Neural progenitor cell (in vitro differentiated cells): ENCODE measurements at places on chromosomes 5 and 9. TPM values are rescaled to one million over a fixed set of nuclear protein-coding genes. Genes with fewer than 3 reads are reported as not detected.

DNA sequence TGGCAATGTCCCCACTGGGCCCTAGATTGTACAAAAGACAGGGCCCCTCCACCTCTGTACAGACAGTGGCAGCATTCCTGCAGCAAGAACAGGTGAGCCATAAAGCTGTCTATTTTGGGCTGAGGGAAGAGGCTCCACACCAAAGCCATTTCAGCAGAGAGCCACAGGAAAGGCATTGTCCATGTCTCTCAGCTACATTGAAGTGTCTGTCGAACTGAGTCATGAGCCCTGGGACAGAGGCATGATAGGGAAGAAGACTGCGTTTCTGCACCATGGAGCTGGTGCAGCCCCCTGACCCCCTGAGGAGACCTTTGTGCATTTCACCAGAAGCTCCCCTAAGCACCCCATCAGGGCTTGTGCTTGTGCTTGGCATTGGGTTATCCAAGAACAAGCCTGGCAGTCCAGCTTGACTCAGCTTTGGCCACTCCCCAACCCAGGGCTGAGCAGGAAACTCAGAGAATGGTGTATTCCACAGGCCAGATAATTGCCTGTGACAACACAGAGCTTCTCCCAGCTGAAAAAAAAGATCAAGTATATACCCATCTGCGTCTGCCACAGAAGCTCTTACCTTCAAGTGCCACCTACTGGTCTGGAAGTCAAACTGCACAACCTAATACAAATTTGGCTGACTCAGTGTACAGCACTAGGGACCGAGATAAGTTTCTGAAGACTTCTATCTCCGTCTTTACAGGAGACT lies 5.9 kb upstream of the FRMD3 start:
- no peaks in the 10 kb centered on the region for H3K4me1 ChIP-seq
- H3K4me3 ChIP-seq = no peak overlapping the region

GRCh38 chr5:12647613-12648012 lies 743.4 kb upstream of the CTNND2 start:
- H3K27me3 ChIP-seq = no peaks in the 10 kb centered on the region
- no peak overlapping the region for H3K4me3 ChIP-seq
- H3K36me3 ChIP-seq = no peaks in the 10 kb centered on the region
- H3K4me1 ChIP-seq = no peaks in the 10 kb centered on the region
- DNase-seq = no peak

The NIM1K gene
- not detected in 2 replicates for total RNA-seq

DNA sequence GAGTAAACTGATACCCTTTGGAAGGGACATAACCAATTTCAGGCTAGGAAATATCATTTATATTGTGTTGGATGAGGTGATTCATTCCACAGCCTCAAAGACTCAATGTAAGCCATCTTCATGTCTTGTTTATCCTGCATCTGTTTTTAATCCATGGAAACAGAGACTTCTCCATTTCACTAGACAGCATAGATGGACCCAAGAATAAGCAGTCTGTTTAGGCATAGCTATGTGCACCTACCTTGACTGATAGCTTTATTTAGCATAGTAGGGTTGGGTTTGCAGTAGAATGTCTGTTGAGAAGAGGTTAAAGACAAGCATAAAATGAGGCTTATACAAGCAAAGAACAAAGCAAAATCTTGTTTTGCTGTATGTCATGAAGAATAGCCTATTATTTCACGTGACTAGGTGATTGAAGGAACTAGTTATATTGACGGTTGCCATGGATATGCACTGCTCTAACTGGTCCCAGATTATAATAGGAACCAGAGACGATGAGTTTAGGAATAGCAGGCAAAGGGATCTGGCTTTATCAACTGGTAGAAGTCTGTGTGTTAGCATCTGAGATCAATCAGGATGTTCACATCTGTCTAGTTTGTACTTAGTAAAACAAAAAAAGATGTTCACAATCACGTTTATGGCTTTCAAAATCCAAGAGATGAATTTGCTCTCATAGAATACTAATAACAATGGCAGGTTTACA lies 154.8 kb upstream of the KLF9 start:
- no peak overlapping the region for H3K4me3 ChIP-seq
- H3K4me1 ChIP-seq = peaks cover 34% of the 10 kb centered on the region
- H3K27me3 ChIP-seq = no peaks in the 10 kb centered on the region
- no peaks in the 10 kb centered on the region for H3K36me3 ChIP-seq

DNA sequence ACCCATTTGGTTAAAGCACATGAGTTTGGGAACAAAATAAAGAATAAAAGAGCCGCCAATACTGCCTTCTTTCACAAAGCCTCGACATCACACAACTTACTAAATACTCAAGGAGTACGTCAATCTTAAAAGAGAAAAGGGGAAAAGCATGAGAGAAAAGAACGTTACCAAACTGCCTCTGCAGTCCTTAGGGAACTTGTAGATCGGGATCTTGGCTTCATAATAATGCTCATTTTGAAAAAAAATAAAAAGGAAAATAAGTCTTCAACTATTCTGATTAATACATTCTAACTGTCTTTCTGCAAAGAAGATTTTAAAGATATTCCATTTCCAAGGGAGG lies 618.4 kb downstream of the PDE4D start:
- H3K4me1 ChIP-seq = peaks cover 20% of the 10 kb centered on the region
- no peaks in the 10 kb centered on the region for H3K36me3 ChIP-seq
- H3K4me3 ChIP-seq = peak overlapping the region; percentile 51
- DNase-seq = no peak
- H3K27ac ChIP-seq = no peak overlapping the region
- H3K27me3 ChIP-seq = no peaks in the 10 kb centered on the region

The SEMA4D gene
- total RNA-seq = 19.1 and 24.9 TPM in 2 replicates

GRCh38 chr5:79508794-79509193 lies 5.1 kb downstream of the HOMER1 start:
- H3K36me3 ChIP-seq = no peaks in the 10 kb centered on the region
- H3K27ac ChIP-seq = peak overlapping the region; percentile 0
- peaks cover 36% of the 10 kb centered on the region for H3K4me1 ChIP-seq
- no peak for DNase-seq
- H3K27me3 ChIP-seq = no peaks in the 10 kb centered on the region
- H3K4me3 ChIP-seq = peak overlapping the region; percentile 15

GRCh38 chr5:167949435-167949834 lies 342.0 kb upstream of the WWC1 start:
- no peak for DNase-seq
- H3K27ac ChIP-seq = no peak overlapping the region
- H3K27me3 ChIP-seq = no peaks in the 10 kb centered on the region
- H3K36me3 ChIP-seq = no peaks in the 10 kb centered on the region
- H3K4me1 ChIP-seq = no peaks in the 10 kb centered on the region

DNA sequence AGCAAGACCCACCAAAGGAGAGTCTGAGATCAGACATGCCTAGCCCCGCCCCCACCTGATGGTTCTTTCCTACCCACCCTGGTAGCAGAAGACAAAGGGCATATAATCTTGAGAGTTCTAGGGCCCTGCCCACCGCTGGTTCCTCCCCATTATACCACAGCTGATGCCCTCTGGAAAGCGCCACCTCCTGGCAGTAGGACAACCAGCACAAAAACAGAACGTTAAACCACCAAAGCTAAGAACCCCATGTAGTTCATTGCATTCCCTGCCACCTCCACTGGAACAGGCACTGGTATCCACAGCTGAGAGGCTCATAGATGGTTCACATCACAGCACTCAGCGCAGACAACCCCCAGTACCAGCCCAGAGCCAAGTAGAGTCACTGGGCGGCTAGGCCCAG lies 81.2 kb upstream of the TRPC7 start:
- DNase-seq = no peak
- no peaks in the 10 kb centered on the region for H3K27me3 ChIP-seq
- no peak overlapping the region for H3K27ac ChIP-seq
- peaks cover 7% of the 10 kb centered on the region for H3K36me3 ChIP-seq
- no peaks in the 10 kb centered on the region for H3K4me1 ChIP-seq
- H3K4me3 ChIP-seq = no peak overlapping the region

DNA sequence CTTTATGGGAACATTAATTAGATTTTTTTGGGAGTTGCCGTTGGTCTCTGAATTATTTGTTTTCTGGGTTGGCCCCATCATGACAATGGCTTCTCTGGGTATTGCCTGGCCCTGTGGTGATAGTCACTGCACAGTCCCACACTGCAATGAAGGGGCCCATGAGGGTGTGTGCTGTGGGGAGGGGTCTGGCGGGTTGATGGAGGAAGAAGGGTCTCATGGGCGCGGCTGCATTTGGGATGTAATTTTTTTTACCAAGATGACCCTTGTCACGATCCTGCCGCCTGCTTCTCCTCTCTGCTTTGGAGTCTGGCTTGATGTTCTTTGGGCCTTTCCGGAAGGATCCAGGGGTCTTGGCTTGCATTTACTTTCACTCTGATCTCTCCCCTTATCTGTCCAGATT lies 44.1 kb downstream of the WNK2 start:
- peaks cover 6% of the 10 kb centered on the region for H3K4me1 ChIP-seq
- H3K4me3 ChIP-seq = no peak overlapping the region
- H3K36me3 ChIP-seq = no peaks in the 10 kb centered on the region

GRCh38 chr9:110049699-110050450 lies 158.1 kb downstream of the C9orf152 start:
- no peak overlapping the region for H3K27ac ChIP-seq
- peaks cover 18% of the 10 kb centered on the region for H3K4me1 ChIP-seq
- H3K36me3 ChIP-seq = no peaks in the 10 kb centered on the region
- peak overlapping the region; percentile 78 for H3K4me3 ChIP-seq
- peak; percentile 55 for DNase-seq

DNA sequence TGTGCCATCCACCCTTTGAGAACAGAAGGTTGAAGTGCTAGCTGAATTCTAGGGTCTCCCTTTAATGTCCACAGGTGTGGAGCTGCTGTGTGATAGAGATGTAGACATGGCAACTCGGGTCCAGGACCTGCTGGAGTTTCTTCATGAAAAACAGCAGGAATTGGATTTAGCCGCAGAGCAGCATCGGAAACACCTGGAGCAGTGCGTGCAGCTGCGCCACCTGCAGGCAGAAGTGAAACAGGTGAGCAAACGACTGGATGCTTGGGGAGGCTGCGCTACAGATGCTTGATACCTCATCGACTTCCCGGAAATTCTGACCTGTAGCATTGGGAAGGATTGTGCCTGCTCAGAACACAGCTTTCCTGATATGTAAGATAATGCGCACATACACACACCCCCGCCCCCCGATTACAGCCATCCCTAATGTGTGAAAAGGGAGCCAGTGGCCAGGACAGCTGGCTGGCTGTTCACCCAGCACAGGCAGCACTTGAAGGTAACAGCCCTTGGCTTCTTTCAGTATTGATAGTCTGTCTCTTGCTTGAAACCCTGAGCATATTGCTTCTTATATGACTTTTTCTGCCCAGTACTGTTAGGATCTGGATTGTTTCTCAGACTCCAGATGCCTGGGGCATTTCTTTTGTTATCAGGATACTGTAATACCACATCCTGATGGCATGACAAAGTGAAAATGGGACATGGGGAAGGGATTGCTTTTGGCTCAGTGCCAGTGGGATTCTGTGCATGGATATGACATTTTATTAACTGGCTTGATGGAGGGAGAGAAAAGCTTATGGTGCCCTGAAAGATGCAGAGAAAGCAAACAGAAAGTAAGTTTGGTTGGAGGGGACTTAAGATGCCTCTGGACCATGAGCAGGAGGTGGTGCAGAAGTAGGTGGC lies 216.8 kb upstream of the OTULINL start:
- no peak overlapping the region for H3K27ac ChIP-seq
- H3K4me1 ChIP-seq = no peaks in the 10 kb centered on the region
- H3K36me3 ChIP-seq = peaks cover 5% of the 10 kb centered on the region
- H3K27me3 ChIP-seq = no peaks in the 10 kb centered on the region
- H3K4me3 ChIP-seq = no peak overlapping the region

The BARHL1 gene
- total RNA-seq = 1.0 and 3.1 TPM in 2 replicates

GRCh38 chr5:173869316-173869715 lies 18.8 kb upstream of the CPEB4 start:
- no peak overlapping the region for H3K4me3 ChIP-seq
- no peak overlapping the region for H3K27ac ChIP-seq
- no peak for DNase-seq

GRCh38 chr9:6215562-6215961 lies at the start of gene IL33:
Gene IL33 (plus strand): TSS chr9:6215807. CDS start chr9:6241695, 25,888 bp downstream.
- no peaks in the 10 kb centered on the region for H3K36me3 ChIP-seq
- H3K4me3 ChIP-seq = no peak within 1 kb of the TSS
- no peak for DNase-seq
- H3K4me1 ChIP-seq = peaks cover 3% of the 10 kb centered on the region
- no peak within 1 kb of the TSS for H3K27ac ChIP-seq
- no peaks in the 10 kb centered on the region for H3K27me3 ChIP-seq

- H3K36me3 ChIP-seq = no peaks in the 10 kb centered on the region
- H3K27me3 ChIP-seq = peaks cover 8% of the 10 kb centered on the region
- H3K4me1 ChIP-seq = peaks cover 23% of the 10 kb centered on the region
- H3K27ac ChIP-seq = no peak overlapping the region
Observed at GRCh38 chr5:150783422-150783928, 4.9 kb downstream of the SMIM3 start.

The PPP2R2B gene
- 22.5 and 26.6 TPM in 2 replicates for total RNA-seq

DNA sequence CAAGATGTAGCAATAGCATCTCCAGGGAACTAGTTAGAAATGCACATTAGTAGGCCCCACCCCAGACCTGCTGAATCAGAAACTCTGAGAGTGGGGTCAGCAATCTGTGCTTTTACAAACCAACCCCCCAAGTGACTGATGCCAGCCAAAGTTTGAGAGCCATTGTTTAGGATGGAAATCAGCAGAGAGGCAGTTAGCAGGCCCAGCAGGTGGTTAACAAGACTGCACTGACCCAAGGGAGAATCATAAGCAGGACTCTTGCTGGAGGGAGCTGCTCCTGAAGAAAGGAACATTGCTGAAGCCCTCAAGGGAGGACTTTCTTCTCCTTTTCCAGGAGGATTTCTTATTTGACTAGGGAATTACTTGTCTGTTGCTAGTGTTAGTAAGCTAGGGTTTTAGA lies 74.2 kb upstream of the SLC12A2 start:
- H3K27ac ChIP-seq = peak overlapping the region; percentile 66
- no peak overlapping the region for H3K4me3 ChIP-seq
- H3K36me3 ChIP-seq = no peaks in the 10 kb centered on the region
- peak; percentile 37 for DNase-seq

DNA sequence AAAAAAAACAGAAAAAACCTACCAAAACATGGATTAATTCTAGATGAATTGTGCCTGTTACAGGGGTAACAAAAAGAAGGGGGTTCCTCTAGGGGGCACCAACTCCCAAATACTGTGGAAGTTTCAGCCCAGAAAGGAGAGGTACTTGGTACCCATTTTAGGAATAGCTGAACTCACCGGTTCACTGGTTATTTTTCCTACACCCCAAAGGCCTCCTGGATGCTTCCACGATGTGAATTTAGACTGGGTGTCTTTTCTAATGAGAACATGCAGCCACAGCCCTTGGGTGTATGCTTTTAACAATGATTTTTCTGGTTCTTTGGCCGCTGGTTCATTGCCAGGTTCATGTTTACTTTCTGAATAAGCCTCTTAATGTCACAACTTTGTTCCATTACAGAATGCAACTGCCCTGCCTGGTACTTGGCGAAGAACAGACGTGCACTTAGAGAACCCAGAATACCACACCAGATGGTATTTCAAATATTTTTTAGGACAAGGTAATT lies 46.7 kb downstream of the GARNL3 start:
- DNase-seq = peak; percentile 55
- no peak overlapping the region for H3K27ac ChIP-seq
- H3K4me1 ChIP-seq = no peaks in the 10 kb centered on the region
- no peaks in the 10 kb centered on the region for H3K27me3 ChIP-seq
- H3K4me3 ChIP-seq = no peak overlapping the region

The SLC6A3 gene
- total RNA-seq = 0.19 and 0.32 TPM in 2 replicates

The SLC45A2 gene
- total RNA-seq = 0.06 TPM in 1 of 2 replicates, not detected in the other
